ENCODE measurements at places on chromosomes 5 and 9.

- no peak for DNase-seq
Measured at GRCh38 chr5:97838214-97838613, 655.2 kb upstream of the RIOK2 start.

- no peak for DNase-seq
Measured at GRCh38 chr5:139167063-139167462, 31.1 kb downstream of the SIL1 start.

- no peak for DNase-seq
Measured at GRCh38 chr5:39349484-39349883, 14.8 kb downstream of the C9 start.

- DNase-seq = no peak
Measured at GRCh38 chr9:84917366-84918070, 248.0 kb downstream of the NTRK2 start.

DNA sequence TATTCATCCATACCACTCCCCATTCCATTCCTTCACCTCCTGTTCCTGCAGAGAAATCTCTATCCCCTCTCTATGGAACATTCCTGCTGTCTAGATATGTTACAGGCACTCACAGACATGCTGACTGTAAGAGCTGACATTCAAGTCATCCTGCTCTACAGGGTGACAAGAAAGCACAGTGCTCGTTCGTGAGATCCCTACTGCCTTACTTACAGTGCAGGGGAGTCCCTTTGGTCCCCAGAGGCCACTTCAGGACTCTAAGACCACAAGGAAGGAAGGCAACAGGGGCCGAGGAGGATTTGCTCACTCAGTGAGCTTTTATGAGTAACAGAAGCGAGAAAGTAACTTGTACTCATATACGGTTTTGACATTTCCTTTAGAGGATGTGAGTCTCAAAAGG is 110.5 kb downstream of the GAS1 start:
- no peak for DNase-seq

- DNase-seq = no peak
Measured at GRCh38 chr5:150189326-150189725, 536 bp upstream of the SLC6A7 start.

GRCh38 chr5:73296772-73297171 is 123.8 kb downstream of the TMEM174 start:
- no peak for DNase-seq

DNA sequence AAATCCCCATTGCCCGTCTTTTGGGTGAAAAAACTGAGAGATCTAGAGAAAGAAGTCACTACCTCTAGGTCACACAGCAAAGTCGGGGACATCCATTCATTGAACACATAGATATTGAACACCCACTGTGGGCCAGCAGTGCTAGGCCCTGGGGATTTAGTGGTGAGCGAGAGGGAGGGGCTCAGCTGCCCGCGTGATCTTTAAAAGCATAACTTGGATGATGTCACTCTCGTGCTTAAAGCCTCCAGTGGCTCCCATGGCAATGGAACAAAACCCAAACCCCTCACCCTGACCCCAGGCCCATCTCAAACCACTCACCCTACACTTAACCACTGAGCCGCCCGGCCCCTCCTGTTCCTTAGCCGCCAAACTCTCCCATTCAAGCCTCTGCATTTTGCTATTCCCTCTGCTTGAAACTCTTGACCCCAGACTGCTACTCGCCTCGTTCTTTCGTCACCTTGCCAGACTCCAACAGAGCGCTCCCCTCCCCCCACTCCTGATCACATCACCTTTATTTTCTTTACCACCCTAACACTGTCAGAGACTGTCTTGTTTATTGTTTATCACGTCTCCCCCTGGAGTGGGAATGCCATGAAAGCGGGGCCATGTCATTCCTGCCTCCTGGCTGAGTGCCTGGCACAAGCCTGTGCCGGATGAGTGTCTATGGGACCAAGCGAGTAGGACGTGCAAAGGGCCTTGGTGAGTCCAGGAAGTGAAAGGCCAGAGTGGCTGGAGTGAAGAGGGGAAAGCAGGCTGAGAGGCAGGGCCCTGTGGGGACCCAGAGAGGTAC is 710 bp upstream of the PIP5KL1 start:
- DNase-seq = no peak

DNA sequence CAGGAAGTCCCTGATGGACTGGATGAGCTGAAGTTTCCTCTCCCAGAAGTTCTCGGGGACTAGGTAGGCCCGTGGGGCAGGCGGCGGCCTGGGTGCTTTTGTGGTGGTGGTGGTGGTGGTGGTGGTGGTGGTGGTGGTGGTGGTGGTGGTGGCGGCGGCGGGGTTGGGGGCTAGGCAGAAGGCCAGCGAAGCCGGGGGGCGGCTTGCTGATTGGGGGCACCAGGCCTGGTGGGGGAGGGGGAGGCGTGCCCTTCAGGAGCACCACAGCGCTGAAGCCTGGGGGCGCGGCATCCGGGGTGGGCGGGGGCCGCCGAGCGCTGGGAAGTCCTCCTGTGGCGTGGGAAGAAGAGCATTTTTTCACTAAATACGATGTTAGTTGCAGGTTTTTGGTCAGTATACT is 26.9 kb downstream of the SPATA31C1 start:
- no peak for DNase-seq

GRCh38 chr5:176712546-176713304 is 65.4 kb downstream of the TSPAN17 start:
- DNase-seq = no peak

DNA sequence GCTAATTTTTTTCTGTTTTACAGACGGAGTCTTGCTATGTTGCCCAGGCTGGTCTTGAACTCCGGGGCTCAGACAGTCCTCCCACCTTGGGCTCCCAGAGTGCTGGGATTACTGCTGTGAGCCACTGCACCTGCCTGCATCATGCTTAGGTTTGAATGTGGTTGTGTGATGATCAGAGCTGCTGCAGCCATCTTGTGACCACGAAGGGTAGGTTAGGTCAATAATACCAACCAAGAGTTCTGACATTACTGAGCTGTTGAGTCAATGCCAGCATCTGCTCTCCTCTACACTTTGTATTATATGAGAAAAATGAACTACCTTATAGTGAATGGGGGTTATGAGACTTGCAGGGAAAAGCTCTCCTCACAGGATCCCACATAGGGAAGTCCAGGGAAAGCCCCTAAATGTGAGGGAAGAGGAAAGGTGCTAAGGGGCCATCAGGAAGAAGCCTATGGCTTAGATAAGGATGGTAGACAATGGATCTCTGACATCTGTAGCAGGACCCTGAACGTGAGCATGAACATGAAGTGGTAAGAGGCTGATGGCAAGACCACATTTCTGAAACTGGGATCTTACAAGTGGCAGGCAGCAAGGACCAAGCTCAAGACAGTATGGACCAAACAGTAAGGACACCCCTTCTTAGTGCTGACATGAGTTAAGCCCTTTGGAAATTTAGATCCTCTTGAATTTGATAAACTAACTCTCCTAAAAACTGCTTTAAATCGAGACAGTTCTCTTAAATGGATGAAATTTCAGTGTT is 75.7 kb upstream of the ZNF169 start:
- no peak for DNase-seq

DNA sequence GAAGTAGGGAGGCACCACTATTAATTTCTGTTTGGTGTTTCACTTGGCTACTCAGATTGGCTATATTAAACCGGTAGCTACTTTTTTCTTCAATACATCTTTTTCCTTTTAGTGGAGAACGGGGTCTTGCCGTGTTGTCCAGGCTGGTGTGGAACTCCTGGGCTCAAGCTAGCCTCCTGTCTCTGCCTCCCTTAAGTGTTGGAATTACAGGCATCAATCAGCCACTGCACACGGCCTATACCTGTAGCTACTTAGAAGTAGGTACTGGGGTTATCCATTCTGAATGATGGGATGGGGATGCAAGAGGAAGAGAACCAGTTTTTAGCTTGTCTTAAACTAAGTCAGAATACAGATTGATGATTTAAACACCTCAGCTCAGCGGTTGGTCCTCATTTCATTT is 1.7 kb downstream of the UBE2D2 start:
- DNase-seq = no peak

All from NCI-H187 (cell line).